Iris pigment epithelial cell (primary cell): ENCODE measurements at places on chromosomes 7 and 10.
A peak's percentile ranks its signal among the peaks of the same experiment; 100 is the strongest.

DNA sequence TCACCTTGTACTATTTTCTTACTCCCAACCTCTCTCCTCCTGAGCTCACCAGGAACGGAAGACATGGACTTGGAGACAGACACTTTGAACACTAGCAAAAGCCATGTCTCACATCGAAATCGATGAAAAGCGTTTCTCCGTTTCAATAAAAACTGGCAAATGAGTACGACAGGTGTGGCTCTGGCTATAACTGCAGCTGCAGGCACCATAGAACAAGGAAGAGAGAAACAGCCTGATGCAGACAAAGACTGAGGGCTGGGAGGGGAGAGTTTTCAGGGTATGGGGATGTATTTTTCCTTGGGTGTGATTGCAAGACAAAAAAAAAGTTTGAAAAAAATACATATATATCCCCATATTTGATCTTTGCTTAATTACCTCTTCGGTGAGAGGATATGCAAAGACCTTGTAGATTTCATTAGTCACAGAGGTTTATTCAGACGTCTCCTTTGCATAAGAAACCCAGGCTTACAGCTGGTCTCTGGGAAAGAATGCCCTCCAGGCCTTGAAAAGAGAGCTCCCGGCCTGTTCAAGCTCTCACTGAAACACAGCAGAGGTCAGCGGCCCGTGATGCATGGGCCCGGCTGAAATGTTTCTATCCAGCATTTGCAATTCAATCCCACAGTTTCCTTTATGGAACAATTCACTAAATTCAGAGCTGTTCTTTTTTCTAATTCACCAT is 63.1 kb downstream of the TLL2 start:
- no peak for DNase-seq

DNA sequence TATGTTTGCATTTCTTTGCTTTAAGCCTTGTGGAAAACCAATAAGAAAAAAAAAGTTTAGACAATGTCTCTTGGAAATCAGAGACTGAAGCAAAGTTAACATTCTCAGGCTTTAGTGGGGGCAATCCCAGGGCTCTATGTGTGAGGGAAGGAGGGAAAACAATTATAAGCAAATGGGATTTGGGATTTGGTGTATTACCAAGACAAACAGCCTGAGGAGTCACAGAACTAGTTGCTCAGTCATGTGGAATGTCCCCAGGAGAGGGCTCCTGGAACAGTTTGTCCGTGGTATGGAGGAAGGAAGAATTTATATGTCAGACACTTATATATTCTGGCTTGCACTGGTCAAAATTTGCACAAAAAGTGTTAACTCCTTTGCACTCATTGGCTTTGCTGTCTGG is 562.9 kb upstream of the TPK1 start:
- DNase-seq, result peak; percentile 73

- DNase-seq, result no peak
Measured at GRCh38 chr7:21762469-21762868, 183.2 kb downstream of the CDCA7L start.

DNA sequence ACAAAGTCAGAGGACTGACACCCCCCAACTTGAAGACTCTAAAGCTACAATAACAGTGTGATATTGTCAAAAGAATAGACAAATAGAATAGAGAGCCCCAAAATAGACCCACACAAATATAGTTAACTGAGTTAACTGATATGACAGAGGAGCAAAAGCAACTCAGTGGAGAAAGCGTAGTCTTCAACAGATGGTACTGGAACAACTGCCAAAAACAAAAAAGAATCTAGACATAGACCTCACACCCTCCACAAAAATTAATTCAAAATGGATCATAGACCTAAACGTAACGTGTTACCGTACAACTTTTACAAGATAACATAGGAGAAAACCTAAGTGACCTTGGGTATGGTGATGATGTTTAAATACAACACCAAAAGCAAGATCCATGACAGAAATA is 28.6 kb upstream of the PWWP2B start:
- DNase-seq, result no peak

DNA sequence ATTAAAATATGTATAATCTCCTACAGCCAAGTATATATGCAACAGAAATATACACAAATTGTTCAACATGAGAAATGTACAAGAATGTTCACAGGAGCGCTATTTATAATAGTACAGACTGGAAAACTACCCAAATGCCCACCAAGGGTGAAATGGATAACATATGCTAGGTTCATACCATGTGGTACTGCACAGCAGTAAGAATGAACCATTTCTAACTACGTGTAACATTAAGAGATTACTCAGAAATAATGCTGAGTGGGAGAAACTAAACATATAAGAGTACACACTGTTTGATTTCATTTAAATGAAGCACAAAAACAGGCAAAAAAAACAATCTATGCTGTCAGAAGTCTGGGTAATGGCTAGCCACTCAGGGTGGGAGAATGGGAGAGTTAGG is 45.8 kb downstream of the RNLS start:
- DNase-seq, result no peak

- no peak for DNase-seq
Measured at GRCh38 chr7:128447941-128448564, 7.6 kb upstream of the HILPDA start.

DNA sequence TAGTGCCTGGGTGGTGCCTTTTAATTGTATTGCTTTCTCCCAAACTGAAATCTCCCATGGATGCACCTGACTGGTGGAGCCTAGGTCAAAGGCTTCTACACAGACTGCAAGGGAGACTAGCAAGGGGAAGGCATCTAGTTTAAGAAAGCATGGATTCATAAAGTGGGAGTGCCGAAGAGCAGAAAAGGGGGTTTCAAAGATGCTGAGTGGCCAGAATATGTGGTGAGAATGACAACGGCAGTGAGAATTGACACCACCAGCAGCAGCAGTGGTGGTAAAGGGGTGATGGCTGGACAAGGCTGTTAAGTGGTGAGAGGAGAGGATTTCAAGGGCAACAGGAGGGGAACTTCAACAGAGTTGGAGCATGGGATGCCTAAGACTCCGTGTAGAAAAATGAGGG is 36.7 kb downstream of the LSMEM1 start:
- no peak for DNase-seq

GRCh38 chr10:13536674-13537366 is 8.0 kb upstream of the BEND7 start:
- DNase-seq, result peak; percentile 52

- no peak for DNase-seq
Measured at GRCh38 chr10:104657036-104657435, 15.9 kb downstream of the SORCS3 start.

DNA sequence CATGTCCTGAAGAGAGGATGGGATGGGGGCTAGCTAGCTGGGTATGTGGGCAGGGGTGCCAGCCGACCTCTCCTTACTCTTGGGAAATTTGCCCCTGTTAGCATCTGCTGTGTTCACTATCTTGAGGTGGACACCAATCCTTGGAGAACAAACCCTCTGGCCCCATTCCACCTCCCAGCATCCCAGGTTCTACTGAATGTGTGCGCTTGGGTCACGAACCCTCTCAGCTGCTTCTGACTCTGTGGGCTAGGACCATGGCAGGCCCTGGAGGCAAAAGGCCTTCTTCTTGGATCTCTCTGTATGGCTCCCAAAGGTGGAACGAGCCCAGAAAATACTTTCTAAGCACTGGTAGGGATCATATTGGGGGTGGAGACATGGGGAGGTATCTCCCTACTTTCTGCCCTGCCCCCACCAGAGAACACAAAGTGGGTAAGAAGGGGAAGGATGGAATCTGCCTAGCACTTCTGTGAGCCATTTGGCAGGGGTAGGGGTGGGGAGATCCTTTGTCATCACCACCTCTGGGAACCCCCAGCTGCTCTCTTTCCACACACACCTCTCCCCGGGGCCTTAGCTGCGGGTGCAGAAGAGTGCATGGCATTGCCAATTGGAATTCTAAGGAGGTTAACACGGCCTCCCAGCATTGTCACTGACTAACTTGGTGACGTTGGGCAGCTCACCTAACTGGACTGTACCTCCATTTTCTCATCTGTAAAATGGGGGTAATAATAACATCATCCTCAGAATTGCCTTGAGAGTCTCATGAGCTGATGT is 7.7 kb downstream of the UNC5B start:
- no peak for DNase-seq

DNA sequence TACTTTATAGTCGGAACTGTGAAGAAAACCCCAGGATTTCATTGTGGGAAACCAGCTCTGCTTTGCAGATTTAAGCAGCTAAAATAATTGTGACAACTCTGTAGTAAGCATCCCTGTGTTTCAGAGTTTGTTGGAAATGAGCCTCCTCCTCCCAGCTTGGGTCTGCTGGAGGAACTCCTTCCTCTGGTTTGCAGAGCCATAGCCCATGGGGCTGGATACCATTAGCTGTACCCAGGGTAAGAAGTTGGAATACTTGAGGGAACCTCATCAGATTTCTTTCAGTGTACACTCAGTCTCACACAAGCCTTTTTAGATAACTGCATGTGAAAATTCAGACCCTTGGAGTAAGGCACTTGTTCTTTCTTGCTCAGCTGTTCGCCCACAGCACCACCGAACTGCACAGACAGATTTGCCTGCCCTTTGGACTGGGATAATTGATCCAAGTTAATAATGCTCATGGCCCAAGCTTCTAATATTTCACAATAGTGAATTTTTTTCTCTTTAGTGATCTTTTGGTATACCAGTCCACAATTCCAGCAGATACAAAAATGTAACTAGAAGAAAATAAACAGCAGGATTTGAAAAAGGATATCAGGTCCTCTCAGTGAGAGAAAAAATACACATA is 467.4 kb upstream of the FZD8 start:
- DNase-seq, result no peak

DNA sequence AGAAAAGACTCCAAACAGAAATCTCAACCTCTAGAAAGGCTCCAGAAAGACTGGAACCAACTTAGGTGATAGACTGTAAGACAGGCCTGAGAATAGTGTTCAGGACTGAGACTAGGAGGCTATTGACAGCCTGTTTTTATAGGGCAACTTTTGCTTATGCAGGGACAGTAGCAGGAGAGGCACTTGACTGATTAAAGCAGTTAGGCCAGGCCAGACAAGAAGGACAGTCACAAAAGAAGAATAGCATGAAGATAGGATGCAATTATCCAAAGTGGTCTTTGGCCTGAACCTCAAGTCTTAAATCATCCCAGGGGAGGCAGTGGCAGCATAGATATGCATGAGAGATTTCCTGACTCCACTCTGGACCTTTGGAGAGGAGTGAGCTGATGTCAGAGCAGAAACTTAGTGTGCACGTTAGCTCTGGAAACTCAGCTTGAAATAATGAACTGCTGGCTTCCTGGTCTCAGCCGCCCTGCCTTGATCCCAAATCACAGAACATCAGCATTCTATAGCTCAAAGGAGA is 290.6 kb downstream of the SORCS3 start:
- no peak for DNase-seq

DNA sequence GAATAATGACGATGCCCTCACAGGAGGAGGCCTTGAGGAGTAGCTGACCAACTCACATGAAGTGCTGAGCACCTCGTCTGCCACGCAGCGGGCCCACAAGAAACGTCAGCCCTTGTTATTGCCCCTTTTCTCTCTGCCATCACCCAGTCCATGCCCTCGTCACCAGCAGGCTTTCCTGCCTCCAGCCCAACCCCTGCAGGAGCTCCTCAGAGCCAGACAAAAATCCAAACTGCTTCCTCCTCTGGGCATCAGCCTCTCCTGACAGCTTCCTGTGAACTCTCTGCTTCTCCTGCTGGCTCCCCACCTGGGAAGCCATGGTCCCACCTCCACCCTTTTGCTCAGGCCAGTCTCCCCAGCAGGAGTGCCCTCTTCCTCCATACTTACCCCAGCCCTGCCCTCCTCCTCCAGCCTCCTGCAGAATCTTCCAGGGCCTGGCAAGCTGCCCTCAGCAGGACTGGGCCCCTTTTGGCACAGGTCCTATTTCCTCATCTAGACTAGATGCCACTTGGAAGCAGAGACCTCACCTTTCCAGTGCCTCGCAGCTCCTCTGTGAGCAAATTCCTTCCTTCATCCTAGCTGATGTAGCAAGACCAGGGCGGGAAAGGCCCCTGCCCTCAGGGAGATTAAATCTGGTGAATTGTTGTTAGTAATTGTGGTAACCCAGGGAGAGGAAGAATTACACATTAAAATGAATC is 115.1 kb downstream of the C10orf105 start:
- peak; percentile 7 for DNase-seq

GRCh38 chr10:118045837-118046394 is 825 bp downstream of the RAB11FIP2 start:
- peak; percentile 23 for DNase-seq

- DNase-seq, result peak; percentile 45
Measured at GRCh38 chr10:126171555-126171954, 216.7 kb downstream of the ADAM12 start.

- DNase-seq, result no peak
Measured at GRCh38 chr10:102565793-102566192, 62.0 kb downstream of the SUFU start.

- peak; percentile 24 for DNase-seq
Measured at GRCh38 chr10:43076876-43077420, at the start of gene RET. Gene RET, plus strand, starts transcription at chr10:43077069. Its CDS starts 190 bp downstream, at chr10:43077259.

GRCh38 chr7:44667190-44667589 is 60.8 kb downstream of the OGDH start:
- DNase-seq, result no peak
